ENCODE measurements at places on chromosomes 2 and 18.

DNA sequence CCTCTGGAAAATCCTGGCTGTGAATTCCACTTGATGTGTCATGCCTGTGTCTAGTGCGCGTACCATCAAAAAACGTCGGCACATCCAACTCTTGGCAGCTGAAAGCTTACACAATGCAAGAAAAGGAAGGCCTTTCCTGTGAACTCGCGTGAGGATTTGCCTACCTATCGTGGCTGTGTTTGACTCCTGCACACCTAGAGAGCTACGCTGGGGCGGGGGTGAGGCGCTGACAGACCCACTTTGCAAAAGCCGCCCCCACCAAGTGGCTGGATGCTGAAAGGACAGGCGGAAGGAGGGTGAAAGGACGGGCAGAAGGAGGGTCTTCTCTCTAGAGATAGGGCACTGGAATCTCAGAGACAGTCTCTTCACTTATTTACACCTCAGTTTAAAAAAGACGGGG lies 270.1 kb downstream of the EIPR1 start:
- no peak for DNase-seq

- no peak for DNase-seq
Measured at GRCh38 chr2:170950221-170950761, 21.2 kb downstream of the GORASP2 start.

GRCh38 chr2:239809391-239809790 lies 215.8 kb downstream of the NDUFA10 start:
- DNase-seq = no peak

- no peak for DNase-seq
Measured at GRCh38 chr2:7858624-7859023, 823.2 kb upstream of the ID2 start.

GRCh38 chr2:98476192-98476868 lies 31.7 kb downstream of the INPP4A start:
- DNase-seq = no peak

- no peak for DNase-seq
Measured at GRCh38 chr2:37427241-37427640, 82.8 kb downstream of the QPCT start.

- DNase-seq = no peak
Measured at GRCh38 chr18:45580127-45580526, 35.1 kb upstream of the SLC14A2 start.

DNA sequence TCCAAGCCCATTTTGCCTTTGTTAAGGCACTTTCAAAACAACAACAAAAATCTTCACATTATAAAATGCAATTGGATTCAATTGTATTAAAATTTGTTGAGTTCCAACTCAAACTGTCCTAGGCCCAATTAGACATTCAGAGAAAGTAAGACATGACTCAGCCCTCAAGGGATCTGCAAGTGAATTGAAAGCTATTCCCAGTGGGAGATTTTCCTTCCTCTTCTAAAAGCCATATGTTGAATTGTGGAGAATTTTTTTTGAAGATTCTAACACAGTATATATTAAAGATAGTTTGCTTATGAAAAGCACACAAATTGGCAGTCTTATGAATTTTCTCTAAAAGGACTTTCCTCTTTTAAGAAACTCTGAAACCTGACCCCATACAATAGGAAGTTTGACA lies 268.0 kb upstream of the PARD3B start:
- no peak for DNase-seq

DNA sequence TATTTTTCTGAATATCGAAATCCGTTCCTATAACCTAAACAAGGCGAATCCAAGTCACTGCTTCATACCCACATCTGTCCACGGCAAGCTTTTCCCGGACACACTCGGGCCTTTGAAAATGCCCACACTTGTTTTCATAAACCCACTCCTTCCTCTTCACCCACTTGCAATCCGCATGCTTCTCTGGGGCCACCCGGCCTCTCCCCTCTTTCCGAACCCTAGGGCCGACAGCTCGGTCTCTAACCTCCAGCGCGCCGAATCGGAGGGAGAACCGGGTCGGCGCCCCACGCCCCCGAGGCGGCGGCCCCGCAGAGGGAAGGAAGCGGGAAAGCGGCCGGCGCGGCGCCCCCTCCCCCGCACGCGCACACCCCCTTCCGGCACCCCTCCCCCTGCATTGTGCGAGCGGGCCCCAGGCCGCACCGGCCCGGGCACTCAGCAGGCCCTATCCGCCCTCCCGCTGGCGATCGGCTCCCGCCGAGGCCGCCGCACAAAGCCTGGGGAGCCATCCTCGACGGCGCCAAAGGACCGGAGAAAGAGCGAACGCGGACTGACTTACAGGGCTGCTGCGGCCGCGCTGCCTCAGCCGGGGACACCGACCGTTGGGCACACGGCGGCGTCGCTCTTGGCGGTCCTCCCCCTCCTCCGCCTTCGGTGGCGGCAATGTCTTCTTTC lies 467 bp downstream of the PUM2 start:
- peak; percentile 48 for DNase-seq

DNA sequence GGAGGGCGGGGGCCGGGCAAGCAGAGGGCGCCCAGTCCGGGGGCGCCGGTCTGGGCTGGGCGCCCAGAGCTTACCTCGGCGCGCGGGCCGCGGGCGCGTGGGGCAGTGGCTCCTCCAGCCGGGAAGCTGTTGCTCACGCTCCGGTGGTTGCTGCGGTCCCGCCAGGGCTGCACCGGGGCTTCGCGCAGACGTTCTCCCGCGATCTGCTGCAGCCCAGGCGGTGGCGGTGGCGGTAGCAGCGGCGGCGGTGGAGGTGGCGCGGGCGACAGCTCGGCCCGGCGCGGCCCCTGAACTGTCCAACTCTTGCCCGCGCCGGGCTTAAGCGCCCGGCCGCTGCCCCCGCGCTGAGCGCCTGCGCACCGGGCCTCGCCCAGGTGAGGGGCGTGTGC lies 391 bp downstream of the ZNF385B start:
- DNase-seq = no peak

DNA sequence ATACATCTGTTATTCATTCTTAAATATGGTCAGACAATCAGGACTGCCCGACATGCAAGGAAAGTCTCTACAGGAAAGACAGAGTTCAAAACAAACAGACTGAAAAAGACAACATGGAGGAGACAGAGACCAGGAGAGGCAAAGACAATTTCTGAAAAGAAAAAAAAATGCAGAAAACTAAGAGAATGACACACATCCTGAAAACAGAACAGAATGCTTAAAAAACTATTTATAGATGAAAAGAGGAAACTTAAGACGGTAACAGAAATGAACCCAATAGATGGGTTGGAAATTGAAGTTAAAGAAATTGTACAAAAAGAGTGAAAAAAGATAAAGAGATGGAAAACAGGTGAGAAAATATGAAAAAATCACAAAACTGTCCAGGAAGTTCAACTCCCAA lies 95.7 kb downstream of the BCL2 start:
- no peak for DNase-seq

- DNase-seq = no peak
Measured at GRCh38 chr2:239113171-239113570, 265.3 kb downstream of the TWIST2 start.

DNA sequence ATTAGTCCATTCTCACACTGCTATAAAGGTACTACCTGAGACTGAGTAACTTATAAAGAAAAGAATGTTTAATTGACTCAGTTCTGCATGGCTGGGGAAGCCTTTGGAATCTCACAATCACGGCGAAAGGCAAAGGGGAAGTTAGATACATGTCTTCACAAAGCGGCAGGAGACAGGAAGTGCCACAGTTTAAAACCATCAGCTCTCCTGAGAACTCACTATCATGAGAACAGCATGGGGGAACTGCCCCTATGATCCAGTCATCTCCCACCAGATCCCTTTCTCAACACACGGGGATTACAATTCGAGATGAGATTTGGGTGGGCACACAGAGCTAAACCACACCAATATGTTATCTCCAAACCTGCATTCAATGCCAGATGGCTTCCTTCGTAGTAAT lies 716.1 kb downstream of the DCC start:
- DNase-seq = no peak

DNA sequence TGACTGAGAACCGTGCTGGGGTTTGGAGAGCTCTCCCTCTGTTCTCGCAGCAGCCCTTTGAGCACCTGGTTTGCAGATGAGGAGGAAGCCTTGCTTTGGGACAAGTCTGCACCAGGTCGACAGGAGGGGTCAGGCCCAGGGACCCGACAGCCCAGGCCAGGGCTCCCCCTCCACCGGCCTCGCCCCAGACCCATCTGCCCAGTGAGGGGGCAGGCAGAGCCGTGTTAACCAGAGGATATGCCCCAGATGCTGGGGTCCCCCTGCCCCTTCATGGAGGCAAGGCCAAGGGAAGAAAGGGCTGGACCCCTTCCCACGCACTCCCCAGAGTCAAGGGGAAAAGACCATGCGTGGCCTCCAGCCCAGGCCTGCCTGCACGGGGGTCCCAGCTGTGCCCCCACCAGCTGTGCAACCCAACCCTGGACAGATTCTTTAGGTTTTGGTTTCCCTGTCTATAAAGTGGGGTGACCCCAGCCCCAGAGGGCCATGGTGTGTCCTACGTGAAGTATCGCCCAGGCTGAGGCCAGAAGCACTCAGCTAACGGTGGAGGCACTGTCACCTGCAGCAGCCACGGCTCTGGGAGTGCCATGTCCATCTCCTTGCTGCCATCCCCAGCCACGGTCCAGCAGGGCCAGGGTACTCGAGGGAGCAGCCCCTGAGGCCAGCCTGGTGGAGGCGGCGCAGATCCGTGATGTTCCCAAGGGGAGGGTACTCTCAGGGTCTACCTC lies 4.8 kb upstream of the SNED1 start:
- no peak for DNase-seq

DNA sequence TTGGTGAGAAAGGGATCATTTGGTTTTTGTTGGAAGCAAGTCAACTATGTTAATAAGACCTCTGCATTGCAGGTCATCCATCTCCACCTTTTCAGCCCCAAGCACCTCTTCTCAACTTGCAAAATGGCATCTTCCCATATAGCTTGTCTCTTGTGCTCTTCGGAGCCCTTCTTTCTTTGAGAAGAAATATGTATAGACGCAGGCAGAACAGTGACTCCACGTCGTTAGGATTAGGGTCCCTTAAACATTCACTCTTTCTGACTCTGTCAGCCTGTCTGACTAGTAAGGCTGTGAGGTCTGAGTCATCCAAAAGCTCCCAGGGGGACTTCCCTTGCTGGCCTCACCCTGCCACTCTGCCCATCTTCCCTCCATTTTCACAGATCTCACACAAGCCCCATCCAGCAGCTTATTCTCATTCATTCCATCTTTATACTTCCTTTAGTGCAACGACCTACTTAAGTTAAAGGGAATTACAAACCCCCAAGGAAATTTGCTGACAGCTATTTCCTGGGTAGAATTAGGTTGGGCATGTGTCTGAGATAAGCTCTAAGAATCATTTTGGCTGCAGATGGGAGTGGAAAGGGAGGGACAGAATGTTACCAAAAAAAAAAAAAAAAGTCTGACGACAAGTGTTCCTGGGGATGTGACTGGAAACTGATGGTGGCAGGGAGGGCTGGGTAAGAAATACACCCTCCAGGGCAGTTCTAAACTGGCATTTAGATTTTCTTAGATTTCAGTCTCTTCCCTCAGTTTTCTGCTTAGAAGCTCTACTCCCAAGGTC lies 37.7 kb upstream of the MEX3C start:
- DNase-seq = no peak

GRCh38 chr2:216052420-216052819 lies 29.2 kb downstream of the PECR start:
- no peak for DNase-seq

DNA sequence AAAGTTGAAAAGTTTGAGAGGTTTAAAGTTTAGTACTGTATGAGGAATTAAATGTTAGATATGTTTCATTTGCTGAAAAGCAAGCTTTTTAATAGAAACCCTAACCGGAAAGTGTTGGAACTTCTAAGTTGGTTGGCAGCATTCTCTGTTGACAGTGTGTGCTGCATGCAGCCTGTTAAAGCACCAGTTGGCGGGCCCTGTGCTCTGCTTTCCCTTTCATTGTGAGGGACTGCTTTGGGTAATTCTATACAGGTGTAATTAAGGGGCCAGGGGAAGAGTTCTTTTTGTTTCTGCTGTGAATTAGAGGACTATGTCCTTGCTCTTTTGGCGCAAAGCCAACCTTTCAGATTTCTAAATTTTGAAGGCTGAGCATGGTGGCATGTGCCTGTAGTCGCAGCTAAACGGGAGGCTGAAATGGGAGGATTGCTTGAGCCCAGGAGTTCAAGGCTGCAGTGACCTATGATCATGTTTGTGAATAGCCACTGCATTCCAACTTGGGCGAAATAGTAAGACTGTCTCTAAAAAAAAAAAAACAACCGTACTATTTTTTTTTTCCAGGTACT lies 20.1 kb downstream of the PLEKHB2 start:
- no peak for DNase-seq

GRCh38 chr2:225683258-225683657 lies 283.7 kb downstream of the NYAP2 start:
- no peak for DNase-seq

DNA sequence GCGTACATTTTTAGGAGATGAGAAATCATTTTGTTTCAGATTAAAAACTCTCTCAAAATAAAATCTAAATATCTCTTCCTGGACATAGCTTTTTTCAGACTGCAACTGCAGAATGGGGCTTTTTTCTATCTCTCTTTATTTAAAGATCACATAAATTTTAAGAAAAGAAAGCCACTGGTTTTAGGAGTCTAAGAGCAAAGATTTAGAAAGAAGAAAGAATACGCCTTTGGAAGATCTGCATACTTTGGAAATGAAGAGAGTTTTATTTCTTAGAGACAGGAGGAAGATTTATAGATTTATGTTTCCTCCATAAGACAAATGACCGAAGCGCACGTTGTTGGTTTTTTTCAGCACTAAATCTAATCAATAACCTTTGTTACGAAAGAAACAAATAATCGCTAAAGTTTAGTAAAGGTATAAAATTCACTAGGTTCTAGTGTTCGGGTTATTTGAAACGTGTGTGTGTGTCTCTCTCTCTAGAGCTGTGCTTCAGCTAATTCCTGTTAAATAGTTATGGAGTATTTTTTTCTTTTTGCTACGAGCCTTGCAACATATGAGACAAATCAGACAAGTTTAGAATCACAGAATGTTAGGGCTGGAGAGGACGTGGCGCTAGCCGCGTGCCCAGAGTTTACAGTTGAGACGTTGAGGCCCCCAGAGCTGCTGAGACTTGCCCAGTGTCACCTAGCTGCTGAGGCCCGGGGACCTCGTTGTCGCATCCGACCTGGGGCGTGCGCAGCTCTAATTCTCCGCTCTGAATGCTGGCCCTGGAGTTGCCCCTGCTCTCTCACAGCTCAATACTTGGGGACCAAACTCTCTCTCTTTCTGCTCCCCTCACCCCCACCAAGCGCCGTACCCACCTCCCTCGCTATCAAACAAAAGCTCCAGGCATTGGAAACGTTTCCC lies 69.9 kb downstream of the CTAGE1 start:
- DNase-seq = no peak

GRCh38 chr2:199979832-199980628 lies 24.6 kb downstream of the MAIP1 start:
- peak; percentile 46 for DNase-seq

DNA sequence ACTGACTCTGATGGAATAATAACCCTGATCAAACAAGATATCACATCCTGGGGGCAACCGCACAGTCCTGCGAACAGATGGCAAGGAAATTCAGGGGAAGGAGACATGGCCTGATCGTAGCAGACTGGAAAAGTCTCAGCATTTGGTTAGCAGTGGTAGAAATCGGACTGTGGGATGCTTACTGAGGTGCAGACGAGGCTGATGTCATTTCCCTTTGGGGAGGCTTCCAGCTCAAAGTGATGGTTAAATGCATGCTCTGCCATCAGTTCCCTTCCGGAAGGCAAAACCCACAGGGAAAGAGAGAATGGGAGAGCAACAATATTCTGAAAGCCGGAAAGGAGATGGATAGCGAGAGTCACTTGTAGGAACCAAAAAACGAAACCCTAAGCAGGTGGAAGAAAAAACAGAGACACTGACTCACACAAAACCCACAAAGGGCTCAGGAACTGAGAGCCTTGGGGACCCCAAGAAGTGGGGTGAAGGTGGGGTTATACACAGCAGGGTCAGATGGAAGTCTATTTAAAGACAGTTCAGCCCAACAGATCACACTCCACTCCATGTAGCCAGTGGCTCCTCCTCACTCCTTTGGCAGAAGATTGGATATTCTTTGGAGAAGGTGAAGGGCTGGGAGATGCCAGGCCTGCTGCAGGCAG lies 93.1 kb downstream of the INPP5D start:
- no peak for DNase-seq

All from stimulated activated CD8-positive, alpha-beta memory T cell treated with anti-CD3 and anti-CD28 coated beads, Interleukin-12 subunit alpha, Interleukin-12 subunit beta, amount 100 ng/mL, for 4 hours (primary cell).